CD4-positive, alpha-beta T cell treated with Interleukin-10 for 1 hour (primary cell): ENCODE measurements at places on chromosomes 16 and 17.
A peak's percentile ranks its signal among the peaks of the same experiment; 100 is the strongest.

- no peak for DNase-seq
Observed at GRCh38 chr17:28523876-28524275, 17.7 kb downstream of the FOXN1 start.

- no peak for DNase-seq
Observed at GRCh38 chr16:87065446-87066132, 251.6 kb downstream of the C16orf95 start.

- no peak for DNase-seq
Observed at GRCh38 chr16:72187551-72187950, 15.6 kb upstream of the PMFBP1 start.

GRCh38 chr17:50152736-50153135 lies 2.3 kb upstream of the PPP1R9B start:
- no peak for DNase-seq

GRCh38 chr17:29216181-29216580 lies 30.5 kb upstream of the CRYBA1 start:
- no peak for DNase-seq

GRCh38 chr17:31509805-31510177 lies 118.3 kb downstream of the RAB11FIP4 start:
- no peak for DNase-seq

DNA sequence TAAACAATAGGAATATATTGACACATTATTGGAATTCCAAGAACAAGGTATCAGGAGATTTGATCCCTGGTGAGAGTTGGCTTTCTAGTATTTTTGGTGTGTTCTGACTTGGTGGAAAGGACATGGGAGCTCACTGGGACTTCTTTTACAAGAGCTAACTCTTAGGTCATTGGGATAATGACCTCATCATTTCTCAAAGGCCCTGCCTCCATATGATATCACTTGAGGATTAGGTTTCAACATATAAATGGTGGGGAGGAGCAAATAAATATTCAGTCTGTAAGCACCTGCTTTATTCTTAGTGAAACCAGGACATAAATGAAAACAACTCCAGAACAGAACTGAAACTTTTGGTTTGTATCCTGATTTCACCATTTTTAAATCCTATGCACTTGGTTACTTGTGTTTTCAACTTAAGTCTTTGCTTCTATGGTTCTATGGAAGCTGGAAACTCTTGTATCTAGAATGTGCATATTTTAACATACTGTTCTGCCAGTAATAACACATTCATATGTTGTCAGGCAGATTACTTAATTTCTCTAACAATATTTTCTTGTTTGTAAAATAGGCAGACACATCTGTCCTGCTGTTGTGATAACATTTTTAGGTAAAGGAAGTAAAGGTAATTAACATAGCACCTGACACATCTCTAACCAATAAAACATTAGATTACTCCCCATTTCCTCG lies 1527.7 kb upstream of the CDH8 start:
- no peak for DNase-seq

DNA sequence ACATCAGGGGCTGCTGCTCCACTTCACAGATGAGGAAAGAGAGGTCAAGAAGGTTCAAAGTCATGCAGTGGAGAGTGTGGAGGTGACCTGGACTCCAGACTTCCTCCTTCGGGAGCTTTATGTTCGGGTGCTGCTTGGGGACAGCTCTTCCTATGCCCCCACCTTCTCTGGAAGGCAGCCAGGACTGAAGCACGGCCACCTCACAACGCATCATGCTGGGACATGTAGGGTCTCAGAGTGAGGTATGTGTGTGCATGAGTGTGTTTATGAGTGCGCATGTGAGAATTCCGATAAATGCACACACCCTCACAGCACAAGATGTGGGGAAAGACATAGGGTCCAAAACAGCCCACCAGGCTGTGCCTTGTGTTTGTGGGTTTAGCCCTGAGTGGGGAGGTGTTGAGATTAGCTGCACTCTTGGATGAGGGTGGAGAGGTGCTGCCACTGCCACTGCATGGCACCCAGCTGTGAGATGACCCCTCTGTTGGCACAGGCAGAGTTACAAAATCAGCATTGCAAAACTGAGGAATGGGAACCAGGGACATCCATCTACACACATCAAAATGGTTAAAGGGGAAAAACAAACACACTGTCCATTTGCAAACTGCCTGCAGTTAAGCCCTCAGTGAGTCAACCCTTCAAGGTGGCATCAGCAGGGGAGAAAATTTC lies 367.4 kb downstream of the SEC14L1 start:
- no peak for DNase-seq

- DNase-seq, result peak; percentile 29
Observed at GRCh38 chr17:52106638-52107261, 51.8 kb downstream of the CA10 start.

DNA sequence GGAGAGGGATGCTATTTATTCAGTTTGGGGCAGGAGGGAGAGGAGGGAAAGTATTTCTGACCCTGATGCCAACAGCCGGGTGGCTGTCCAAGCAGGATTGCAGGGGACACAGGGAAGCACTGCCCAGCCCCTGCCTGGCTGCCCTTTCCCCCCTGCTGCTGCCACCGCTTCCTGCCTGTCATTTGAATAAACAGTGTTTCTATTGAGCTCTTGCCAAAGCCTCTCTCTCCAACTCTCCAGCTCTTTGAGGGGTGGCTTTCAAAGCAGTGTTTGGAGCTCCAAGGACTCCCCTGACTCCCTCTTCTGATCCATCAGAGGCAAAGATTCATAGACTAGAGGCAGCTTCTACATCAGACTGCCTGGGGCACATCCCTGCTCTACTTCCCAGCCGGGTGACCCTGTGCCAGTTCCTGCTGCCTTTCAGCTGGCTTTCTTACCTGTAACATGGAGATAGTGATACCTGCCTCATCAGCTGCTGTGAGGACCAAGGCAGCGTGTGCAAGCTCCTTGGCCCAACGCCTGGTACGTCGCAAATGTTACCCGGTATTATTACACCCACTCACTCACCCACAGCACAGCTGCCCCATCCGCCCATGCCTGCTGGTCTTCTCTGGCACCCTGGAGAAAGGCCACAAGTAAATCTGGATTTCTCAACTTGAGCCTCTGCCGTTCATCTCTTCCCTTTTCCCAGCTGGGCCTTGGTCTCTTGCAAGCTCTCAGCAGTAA lies 9.5 kb downstream of the PROCA1 start:
- DNase-seq, result no peak

DNA sequence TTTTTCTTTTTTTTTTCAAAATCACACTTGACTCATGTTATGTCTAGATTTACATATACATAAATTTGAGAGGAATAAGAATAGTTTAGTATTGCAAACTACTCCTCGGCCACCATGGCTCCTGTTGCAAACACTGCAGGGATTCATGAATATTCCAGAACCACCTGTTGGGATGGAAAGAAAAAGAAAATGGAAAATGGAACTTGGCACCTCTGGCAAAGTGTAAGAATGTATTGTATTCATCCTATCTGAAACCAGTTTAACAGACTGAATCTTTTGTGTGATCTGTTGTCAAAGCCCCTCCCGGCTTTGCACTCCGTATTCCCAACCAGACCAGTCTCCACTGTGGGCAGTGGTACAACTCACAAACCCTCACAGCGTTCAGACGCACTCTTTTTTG lies 124.4 kb downstream of the SPECC1 start:
- DNase-seq, result no peak

DNA sequence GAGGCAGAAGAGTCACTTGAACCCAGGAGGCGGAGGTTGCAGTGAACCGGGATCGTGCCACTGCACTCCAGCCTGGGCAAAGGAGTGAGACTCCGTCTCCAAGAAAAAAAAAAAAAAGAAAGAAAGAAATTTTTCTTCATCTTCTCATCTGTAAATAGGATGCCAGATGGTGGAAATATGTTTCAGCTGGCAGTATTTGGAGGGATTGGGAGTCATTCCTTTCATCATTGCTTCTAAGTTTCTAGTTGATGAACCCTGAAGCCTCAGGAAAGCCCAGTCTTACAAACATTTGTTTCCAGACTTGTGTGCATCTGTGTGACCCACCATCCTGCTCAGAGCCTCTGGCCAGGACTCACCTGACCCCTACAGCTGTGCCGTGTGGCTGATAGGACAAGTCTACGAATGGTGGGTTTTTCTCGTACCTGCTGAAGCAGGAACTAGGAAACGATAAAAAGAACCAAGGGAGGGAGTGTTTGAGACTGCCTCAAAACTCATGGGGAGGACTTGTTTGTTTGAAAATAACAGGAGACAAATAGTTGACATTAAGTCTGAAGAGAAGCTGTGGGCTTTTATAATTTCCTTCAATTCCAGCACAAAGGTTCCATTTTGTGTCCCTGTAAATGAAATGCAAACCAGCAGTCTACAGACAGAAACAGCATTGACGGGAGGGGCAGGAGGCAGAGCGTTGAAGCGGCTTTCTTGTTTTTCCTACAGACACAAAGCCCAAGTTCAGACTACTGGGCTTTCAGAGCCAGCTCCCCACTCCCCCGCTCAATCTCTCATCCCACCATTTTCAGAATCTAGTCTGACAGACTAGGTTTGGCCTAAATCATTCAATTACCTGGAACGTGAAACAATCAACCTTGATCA lies 24.9 kb downstream of the CDRT4 start:
- DNase-seq, result no peak

DNA sequence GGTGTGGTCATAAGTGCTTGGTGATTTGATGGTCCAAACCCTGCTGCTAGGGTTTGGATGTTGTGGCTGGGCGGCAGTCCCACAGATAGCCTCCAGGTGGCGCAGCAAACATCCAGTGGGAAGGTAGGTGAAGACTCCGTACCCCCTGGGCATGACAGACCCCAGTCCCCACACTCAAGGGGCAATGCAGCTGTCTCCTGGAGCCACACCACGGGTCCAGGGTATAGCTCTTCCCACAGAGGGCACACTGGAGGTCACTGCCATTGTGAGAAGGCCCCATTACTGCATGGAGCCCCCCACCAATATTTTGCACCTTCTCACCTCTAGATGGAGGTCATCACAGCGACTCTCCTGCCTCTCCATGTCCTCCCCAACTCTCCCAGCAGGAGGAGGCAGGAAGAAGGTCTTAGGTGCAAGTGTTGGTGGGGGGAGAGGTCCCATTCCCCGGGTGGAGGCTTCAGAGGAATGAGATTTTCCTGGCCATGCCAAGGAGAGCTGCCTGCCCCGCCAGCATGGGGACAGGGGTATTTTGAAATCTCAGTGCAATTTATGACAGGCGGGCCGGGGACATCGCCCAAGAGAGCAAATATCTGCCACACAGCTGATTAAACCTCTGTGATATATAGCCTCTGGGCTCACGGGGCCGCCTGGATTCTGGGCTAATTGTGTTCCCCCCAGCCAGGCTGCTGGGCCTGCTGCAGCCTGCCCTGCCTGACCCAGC lies 17.1 kb upstream of the C17orf113 start:
- peak; percentile 76 for DNase-seq

DNA sequence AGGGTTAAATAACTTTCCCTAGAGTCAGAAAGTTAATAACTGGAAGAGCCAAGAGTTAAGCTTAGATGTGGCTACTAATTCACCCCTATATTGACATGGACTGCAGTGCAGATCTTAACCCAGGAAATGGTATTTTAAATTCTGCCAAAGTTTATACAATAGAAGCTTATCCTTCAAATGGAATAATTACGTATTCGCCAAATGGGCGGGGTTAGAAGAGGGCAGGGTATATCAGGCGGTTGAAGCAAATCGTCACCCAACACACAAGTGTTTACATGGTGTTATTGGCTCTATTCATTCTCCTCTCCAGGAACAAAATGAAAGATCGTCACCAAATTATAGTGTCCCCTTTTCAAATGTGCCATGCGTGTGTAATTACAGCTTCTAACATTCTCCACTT lies 182.7 kb downstream of the PRKCB start:
- DNase-seq, result no peak

DNA sequence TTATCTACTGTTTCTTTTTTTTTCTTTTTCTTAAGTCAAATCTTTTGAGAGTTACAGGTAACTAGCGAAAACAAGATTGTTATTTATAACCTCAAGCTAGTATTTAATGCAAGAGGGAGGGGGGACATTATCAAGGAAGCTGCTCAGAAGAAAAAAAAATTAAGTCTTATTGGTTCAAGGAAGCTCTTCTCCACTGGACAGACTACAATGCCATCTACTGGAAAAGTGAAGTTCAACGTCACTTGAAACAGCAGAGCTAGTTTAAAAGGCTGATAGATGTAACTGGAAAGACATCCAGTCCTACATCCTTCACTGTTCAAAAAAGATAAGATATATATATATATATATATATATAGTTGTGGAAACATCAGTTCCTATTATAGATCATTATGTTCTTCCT lies 418.0 kb upstream of the PSMD7 start:
- no peak for DNase-seq

GRCh38 chr16:56294579-56294978 lies 103.3 kb downstream of the GNAO1 start:
- no peak for DNase-seq

- no peak for DNase-seq
Observed at GRCh38 chr16:85349365-85350145, 237.3 kb upstream of the CIBAR2 start.

DNA sequence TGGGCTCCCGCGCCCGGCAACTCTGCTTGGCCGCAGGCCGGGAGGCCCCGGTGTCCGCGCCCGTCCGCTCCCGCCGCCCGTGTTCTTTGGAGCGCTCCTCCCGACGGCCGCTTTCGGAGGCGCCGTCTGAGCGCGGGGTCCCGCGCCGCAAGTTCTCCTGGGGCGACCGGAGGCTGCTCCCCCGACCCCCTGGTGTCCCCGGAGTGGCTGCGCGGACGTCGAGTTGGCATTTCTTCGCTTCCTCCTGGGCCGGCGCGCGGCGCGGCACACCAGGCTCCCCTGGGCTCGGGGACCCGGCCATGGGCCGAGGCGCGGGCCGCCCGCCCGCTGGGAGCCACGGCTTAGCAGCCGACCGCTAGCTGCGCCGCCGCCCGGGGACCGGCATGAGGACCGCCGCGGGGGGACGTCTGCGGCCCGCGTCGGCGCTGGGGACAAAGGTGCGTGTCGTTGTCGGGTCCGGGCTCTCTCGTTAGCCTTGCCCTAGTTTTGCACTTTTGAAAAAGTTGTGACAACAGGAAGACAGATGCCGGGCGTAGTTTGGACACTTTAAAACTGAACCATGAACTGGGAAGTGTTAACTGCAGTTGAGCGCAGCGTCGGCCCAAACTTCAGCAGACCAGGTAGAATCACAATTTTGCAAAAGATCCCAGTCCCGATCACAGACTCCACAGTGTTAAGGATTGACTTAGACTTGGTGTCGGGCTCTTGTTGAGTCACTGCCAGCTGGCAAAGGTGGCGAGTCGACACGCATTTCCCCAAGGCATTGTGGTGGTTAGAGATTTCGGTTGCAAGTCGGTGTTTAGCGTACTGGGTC lies 700 bp downstream of the UBN1 start:
- peak; percentile 33 for DNase-seq

DNA sequence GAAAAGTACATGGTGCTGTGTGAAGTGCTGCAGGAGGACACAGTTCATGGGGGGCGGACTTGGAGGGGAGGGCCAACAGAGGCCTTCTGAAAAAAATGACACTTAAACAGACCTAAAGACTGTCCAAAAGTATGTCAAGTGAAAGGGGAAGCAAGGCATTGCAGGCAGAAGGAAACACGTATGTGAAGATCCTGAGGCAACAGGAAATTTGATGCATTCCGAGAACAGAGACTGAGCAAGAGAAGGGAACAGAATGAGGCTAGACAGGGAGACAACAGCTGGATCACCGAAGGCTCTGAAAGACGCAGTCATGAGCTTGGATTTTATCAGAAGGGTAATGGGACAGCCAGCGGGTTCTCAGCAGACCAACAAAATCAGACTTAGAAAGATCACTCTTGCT lies 1.1 kb downstream of the IFT20 start:
- no peak for DNase-seq

- DNase-seq, result no peak
Observed at GRCh38 chr16:2115591-2115973, 20.1 kb downstream of the PKD1 start.
